ENCODE measurements at places on chromosomes 4 and X.

GRCh38 chrX:47664737-47665136 is 5.8 kb upstream of the UXT start:
- DNase-seq = peak; percentile 20

DNA sequence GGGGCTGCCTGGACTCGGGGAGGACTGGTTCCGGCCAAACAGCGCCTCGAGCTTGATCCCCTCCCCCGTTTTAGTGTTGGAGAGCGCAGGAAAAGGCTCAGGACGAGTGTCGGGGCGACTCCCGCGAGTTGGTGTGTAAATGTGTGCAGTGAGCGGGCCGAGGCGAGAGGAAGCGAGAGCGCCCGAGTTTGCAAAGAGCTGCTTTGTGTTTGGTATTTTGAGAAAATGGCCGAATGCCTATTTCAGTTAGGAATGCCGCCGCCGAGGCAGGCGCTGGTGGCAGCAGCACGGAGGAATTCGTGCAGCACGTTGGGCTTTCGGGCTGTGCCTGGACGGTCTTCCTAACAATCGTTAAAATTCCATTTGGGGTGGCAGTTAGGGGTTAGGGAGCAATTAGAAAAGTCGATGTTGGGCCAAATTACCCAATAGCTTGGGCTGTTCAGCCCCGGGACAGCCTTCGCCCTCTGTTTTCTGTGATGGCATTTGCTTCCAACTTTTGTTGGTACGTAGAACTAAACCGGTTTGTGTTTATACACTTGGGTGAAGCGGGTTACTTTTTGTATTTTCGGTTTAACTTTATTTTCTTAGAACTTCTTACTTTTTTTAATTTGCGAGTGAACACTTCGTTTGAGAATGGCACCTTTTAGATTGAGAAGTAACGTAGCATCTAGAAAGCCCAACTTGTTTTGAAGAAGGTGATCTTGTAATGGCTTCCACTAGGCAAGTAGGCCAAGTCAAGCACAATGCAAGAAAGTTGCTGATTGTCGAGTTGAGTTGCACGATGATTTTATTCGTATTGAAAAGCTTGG is 1.6 kb downstream of the REST start:
- peak; percentile 67 for DNase-seq

- DNase-seq = peak; percentile 7
Measured at GRCh38 chr4:154528869-154529268, 21.3 kb downstream of the PLRG1 start.

DNA sequence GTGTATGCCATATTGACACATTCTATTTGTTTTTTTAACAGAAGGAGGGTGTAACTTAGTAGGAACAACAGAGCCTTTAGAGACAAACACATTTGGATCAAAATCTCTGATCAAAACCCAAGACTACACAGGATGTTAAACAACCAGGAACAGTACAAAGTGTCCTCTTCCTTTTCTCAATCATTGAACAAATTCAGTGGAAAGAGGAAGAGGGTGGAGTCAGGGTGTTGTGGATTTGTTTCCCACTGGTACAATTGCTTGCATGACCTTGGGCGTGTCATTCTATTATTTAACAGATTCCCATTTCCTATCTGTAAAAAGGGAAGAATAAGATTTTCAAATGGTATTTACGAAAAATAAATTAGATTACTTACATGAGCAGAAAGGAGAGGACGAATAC is 1162.8 kb upstream of the PRKX start:
- peak; percentile 1 for DNase-seq

DNA sequence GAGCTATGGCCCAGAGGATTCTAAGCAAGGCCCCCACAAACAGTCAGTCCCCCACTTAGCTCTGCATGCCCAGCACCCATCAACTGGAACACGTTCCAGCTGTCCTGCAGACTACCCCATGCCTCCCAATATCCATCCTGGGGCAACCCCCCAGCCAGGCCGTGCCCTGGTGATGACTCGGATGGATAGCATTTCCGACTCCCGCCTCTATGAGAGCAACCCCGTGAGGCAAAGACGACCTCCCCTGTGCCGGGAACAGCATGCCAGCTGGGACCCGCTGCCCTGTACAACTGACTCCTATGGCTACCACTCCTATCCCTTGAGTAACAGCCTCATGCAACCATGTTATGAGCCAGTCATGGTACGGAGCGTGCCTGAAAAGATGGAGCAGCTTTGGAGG is 32.0 kb downstream of the LAS1L start:
- DNase-seq = no peak

GRCh38 chr4:7263166-7263565 is 70.8 kb downstream of the SORCS2 start:
- DNase-seq = no peak

DNA sequence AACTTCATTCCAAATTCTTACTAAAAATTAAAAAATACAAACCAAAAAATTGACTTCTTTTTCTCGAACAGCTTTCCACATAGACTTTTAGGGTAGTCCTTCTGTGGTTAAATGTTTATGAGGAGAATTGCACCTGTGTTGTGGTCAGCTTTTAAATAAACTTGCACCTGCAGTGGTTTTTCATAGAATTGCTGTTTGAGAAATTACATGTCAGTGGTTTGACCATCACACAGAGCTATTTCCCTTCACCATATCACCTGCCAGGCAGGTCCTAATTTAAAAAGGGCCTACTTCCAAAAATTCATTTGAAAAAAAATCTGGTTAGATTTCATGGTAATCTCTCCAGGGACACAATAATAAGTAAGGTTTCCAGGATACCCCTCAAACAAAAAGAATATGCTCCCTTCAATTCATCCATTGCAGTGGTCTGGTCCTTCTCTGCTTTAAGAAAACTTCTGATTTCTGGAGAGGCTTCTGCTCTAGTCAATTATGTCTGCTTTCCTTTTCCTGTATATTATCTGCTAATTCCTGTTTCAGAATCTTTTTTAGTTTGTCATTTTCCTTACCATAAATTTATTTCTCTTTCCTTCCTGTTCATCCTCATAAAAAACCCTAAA is 9.8 kb upstream of the UTP3 start:
- DNase-seq = no peak

DNA sequence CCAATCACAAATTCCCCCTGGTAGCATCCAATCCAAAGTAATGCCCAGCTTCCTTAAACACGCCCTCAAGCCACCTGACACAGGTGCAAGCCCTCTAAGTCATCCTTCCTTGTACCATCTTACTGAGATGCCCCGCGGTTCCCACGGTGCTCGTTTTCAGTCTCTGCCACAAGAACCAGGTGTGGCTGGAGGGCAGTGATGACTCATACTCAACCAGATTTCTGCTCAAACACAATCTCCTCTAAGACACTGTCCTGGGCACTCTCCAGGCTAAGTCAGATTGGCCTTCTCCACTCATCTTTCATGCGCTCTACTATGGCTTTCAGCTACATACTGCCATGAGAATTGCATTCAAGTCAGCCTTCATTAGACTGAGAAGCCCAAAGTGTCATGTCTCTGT is 3.5 kb downstream of the SH3KBP1 start:
- no peak for DNase-seq

GRCh38 chrX:23901805-23902204 is 5.9 kb downstream of the APOO start:
- DNase-seq = peak; percentile 69

GRCh38 chrX:13463608-13464007 is 105.8 kb upstream of the EGFL6 start:
- DNase-seq = peak; percentile 40

DNA sequence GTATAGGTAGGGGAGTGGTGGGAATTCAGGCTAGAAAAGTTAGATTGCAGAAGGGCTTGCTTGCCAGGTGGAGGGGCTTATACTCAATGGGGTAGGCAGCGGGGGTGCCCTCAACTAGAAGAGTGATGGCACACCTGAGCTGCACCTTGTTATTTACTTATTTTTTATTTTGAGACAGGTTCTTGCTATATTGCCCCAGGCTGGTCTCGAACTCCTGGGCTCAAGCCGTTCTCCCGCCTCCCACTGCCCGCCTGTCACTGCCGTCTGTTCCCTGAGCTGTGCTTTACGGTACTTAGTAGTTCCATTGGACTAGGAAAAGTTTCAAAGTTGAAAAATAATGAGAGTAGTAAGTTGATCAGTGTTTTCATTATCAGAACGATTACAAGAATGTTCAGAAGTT is 2.0 kb downstream of the ZFX start:
- no peak for DNase-seq

- no peak for DNase-seq
Measured at GRCh38 chr4:111213531-111213930, 590.7 kb upstream of the PITX2 start.

DNA sequence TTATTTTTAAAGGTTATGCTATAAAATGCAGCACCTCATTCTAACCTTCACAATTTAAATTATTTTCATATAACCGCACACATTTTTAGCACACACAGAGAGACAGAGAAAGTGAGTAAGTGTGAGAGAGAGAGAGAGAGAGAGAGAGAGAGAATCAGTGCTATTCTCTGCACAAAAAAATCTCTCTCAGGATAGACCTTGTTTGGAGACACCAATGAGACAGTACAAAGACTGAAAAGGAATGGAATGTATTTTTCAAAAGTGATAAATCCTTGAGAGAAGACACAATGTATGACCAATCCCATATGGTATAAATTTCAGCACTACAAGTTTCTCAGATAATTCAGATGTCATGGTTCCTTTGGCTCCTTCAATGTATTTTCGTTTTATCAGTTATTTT is 132.1 kb upstream of the PCDH18 start:
- DNase-seq = no peak

DNA sequence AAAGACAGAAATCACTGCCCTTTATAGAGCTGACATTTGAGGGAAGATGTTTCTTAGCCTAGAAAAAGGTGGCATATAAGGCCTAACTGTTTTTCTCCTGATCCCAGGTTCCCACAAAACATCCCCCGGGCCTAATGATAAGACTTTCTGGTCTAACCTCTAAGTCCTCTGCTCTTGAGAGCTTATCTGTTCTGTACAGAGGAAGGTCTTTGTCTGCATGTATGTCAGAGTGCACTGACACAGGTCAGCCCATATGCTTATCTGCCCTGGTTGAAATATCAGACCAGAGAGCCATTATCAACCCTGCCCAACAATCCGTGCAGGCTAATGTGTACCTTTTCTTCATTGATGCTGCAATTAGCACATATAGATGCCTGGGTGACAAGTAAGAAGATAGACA is 76.2 kb downstream of the ARHGEF9 start:
- DNase-seq = no peak

GRCh38 chr4:156725257-156725656 is 246.3 kb downstream of the PDGFC start:
- no peak for DNase-seq

DNA sequence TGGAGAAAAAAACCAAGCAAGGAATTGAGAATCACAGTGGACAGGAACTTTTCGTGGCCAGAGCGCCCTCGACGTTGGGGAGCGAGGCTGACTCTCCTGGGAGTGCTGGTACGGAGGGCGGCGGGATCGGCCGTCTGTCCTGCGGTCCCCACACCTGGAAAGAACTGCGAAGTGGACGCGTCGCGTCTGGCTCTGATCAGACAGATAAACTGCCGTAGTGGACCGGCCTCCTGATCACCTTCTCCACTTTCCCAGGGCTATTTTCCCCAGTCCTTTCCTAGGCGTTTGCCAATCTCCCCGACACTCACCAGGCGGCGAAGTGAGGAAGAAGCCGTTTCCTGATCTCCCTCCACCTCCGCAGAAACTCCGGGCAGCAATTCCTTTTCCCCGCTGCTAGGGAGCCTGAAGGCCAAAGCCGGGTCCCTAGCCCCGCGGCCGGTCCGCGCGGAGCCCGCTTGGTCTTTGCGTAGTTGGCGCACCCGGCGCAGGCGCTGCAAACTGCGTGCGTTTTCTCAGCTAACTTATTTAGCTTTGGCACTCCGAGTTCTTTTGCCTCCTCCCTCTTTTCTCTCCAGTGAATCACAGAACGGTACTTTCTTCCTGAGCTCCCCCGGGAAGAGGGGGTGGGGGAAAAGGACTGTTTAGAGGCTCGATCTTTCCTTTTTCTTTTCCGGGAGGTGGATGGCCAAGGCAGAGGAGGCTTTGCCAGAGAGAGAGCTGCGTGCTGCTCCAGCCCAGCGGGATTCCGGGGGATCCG is at the start of gene ARSJ:
Gene ARSJ (minus strand): TSS at position 500 of the 757 bp plus-strand sequence. CDS start 813 bp downstream, outside the sequence.
- no peak for DNase-seq

DNA sequence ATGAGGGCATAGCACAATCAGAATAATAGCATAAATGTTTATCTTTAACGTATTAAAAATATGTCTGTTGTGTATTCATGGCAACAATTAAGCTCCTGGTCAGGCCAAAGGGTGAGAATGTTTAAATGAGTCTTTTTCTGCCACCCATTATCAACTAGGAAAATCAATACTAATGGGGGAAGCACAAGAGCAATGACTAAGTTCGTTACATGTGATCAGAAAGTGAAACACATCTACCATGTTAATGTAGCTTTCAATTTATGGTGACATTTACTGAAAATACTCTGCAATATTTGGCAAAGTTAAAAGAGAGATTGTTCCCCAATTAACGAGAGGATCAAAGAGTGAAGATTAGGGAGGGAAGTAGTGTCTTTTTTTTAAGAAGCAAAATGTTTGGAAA is 143.7 kb downstream of the NAA11 start:
- no peak for DNase-seq
